ENCODE measurements at places on chromosomes 1 and 21.

- no peak for DNase-seq
Observed at GRCh38 chr1:202072211-202072765, 50.4 kb upstream of the GPR37L1 start.

- DNase-seq: no peak
Observed at GRCh38 chr21:14762734-14763694, 216.9 kb upstream of the SAMSN1 start.

GRCh38 chr1:201724766-201725118 is 104.2 kb upstream of the IPO9 start:
- no peak for DNase-seq

DNA sequence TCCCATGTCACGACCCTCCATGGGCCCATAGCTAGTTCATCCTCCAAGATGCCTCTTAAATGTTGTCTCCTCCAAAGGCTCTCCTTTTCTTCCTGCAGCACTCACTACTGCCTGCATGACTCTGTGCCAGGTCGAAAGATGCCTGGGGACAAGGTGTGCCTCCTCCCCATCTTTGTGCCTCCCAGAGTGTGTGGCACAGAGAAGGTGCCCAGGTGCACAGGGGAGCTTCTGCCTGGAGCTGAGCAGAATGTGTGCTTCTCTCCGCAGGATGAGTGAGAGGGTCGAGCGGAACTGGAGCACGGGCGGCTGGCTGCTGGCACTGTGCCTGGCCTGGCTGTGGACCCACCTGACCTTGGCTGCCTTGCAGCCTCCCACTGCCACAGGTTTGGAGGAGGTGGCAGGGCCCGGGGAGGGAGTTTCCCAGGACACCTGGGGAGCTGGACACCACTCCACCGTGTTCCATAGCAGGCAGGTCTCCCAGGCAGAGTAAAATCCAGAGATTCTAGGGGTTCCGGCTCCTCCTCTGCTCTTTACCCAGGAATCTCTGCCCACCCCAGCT is 6.9 kb upstream of the PPM1J start:
- DNase-seq: no peak

GRCh38 chr1:87045761-87046304 is 131.4 kb downstream of the HS2ST1 start:
- DNase-seq: peak; percentile 13

DNA sequence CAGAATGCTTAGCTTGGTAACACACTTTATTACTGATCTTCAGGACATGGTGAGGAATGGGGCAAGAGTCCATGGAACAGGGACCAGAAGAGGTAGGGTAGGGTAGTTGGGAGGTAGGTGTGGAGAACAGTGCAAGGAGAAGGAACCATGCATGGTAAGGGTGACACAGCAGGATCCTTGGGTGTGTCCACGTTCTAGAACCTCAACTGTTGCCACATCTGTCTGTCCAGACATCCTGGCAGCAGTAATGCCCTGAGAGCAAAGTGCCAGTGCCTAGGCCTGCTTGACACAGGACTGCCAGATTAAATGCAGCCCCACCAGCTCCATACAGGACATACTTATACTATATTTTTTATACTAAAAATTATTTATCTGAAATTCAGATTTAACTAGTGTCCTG is 13.9 kb downstream of the DMAP1 start:
- DNase-seq: no peak

- no peak for DNase-seq
Observed at GRCh38 chr21:18153063-18153462, 91.6 kb upstream of the CHODL start.

DNA sequence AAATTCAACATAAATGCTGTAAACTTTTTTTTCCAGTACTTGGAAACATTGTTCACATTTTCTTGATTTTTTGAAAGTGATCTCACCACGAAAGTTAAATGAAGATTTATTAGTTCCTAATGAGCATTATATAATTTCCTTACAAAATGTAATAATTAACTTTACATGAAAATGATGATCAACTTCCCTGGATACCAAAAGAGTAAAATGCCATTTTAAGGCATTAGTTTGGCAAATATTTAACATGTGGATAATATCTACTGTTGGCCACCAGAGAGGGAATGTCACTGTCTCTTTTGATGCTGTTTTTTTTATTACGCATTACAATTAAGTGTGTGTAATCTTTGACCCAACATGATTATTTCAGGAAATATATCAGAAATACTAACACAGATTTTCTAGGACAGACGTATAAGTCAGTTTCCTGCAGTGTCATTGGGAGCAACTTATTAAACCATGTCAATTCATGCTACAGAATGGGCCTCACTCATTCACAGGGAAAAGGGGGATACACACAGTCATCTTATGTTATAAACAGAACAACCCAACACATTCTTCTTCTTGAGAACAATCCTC is 903.9 kb upstream of the ADGRL2 start:
- DNase-seq: no peak

GRCh38 chr1:231544943-231545592 is 16.6 kb downstream of the TSNAX start:
- no peak for DNase-seq

- peak; percentile 44 for DNase-seq
Observed at GRCh38 chr1:89843273-89844130, 22.7 kb downstream of the LRRC8D start.

DNA sequence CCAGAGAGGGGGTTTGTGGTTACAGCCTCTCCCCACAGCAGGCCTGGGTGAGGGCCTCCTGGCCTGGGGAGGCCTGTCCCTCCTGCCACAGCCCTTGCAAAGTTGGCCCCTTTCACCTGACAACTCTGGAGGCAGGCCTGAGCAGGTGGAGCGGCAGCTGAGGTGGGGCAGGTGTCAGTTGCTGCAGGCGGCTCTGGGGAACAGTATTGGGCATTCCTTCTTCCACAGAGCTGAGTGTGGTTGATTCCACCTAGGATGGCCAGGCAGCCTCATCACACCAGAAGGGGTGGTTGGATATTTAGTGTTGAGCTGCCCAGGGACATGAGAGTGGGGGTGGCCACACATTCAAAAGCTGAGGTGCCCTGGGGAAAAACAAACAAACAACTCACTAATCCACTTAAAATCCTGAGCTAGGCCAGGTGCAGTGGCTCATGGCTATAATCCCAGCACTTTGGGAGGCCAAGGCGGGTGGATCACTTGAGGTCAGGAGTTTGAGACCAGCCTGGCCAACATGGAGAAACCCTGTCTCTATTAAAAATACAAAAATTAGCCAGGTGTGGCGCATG is 31.1 kb downstream of the PIGP start:
- no peak for DNase-seq

GRCh38 chr1:25766721-25767436 is 33.1 kb upstream of the SELENON start:
- no peak for DNase-seq

- no peak for DNase-seq
Observed at GRCh38 chr1:54037476-54037875, 15.5 kb downstream of the TMEM59 start.

GRCh38 chr1:1827089-1827848 is 49.0 kb upstream of the NADK start:
- no peak for DNase-seq

- no peak for DNase-seq
Observed at GRCh38 chr21:25462517-25462971, 144.7 kb downstream of the MRPL39 start.

- peak; percentile 77 for DNase-seq
Observed at GRCh38 chr1:159197561-159198557, 6.8 kb upstream of the ACKR1 start.

- DNase-seq: peak; percentile 79
Observed at GRCh38 chr1:167776151-167776550, 54.4 kb downstream of the MPZL1 start.

- peak; percentile 79 for DNase-seq
Observed at GRCh38 chr1:89911191-89911991, 83.5 kb upstream of the ZNF326 start.

DNA sequence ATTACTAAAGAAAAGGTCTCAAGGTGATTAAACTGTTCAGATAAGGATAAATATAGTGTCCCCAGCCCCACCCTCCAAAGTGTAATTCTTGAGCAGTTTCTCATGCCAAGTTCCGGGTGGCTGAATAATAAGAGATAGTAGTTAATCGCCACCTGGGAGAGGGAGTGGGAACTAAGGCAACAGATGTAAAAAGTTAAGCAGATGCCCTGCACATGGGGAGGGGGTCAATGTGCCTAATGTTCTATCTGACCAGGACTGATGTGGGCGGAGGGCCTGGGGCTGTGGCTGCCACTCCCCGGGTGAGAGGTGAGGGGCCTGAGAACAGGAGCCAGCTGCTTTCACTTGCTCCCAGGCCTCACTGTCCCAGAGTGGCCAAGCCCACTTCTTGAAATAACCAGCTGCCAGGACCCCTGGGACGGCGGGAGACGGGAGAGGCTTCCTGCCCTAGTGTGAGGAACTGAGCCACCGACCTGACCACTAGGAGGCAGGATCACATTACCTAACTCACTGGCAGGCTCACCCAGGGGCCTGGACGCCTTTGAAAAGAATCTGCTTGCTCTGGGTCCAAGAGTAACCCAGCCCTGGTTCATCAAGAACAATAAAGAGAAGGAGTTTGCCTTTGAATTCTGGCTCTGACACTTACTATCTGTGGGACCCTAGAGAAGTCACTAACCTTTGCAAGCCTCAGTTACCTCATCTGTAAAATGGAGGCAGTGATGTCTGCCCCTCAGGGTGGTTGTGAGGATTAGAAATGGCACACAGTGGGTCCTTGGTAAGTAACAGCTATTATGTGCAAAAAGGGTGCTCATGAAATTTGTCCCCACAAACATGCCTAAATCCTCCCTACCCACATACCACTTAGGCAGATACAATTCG is 179.2 kb downstream of the ATG4C start:
- DNase-seq: peak; percentile 32

- DNase-seq: no peak
Observed at GRCh38 chr1:188423073-188423472, 1594.3 kb downstream of the PLA2G4A start.
